Inflammatory macrophage treated with lipopolysaccharide for 1 hour (primary cell): ENCODE measurements at places on chromosomes 12 and 14.

GRCh38 chr12:76308866-76309265 lies 39.3 kb downstream of the BBS10 start:
- DNase-seq, result no peak

- DNase-seq, result no peak
Observed at GRCh38 chr12:119683413-119683812, 15.5 kb downstream of the PRKAB1 start.

DNA sequence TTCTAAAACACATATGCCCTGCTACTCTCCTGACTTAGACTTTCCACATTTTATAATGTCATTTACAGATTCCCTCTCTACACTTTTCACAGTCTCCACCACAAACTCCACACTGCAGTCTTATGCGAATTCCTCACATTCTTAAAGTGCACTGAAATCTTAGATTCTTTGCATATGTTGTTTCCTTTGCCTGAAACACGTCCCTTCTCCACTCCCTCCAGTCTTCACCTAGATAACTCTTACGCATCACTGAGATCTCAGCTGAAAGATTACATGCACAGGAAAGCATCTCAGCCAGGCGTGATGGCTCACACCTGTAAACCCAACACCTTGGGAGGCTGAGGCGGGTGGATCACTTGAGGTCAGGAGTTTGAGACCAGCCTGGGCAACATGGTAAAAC lies 3.8 kb upstream of the ARHGAP9 start:
- no peak for DNase-seq

DNA sequence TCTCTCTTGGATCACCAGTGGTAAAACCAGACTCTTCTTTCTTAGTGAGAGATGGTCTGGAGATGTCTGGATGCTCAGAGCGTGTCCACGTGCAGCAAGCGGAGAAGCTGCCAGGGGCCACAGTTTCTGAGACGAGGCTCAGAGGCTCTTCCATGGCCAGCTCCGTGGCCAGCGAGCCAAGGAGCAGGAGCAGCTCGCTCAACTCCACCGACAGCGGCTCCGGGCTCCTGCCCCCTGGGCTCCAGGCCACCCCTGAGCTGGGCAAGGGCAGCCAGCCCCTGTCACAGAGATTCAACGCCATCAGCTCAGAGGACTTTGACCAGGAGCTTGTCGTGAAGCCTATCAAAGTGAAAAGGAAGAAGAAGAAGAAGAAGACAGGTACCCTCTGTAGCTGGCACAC lies 69.0 kb downstream of the TECPR2 start:
- no peak for DNase-seq

- no peak for DNase-seq
Observed at GRCh38 chr12:2977776-2978175, 18.6 kb downstream of the TEAD4 start.

DNA sequence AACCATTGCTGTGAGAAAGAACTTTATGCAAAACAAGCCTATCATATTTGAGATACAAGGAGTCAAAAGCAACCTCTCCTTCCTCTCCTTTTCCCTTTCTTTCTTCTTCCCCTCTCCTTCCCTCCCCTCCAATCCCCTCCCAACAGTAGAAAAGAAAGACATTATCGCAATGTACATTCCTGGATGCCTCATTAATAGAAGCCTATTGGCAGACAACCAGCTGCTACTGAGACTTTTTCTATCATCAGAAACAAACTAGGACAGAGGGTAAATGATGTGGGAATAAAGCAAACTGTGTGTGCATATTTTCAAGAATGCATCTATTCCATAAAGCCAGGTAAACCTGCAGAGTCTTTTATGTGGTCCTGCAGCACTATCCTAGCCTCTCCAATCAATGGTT lies 237.2 kb downstream of the ITPR2 start:
- no peak for DNase-seq

- no peak for DNase-seq
Observed at GRCh38 chr14:73295198-73295796, 58.0 kb downstream of the PAPLN start.

GRCh38 chr12:13788626-13789025 lies 192.8 kb downstream of the GRIN2B start:
- no peak for DNase-seq

DNA sequence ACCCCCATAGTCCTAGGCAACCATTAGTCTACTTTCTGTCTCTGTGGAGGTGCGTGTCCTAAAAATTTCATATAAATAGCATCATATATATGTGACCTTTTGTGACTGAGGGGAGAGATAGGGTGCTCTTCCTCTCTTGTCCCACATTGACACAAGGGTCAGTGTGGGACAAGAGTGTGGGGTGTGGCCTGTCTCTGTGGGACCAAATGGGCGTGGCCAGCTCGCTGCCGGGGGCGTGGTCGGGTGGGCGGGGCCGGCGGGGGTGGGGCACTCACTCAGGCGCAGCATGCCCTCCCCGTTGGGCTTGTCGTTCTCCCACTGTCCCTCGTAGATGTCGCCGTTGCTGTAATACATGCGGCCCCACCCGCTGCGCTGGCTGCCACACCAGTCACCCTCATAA lies 15.5 kb downstream of the MORN3 start:
- DNase-seq, result no peak

DNA sequence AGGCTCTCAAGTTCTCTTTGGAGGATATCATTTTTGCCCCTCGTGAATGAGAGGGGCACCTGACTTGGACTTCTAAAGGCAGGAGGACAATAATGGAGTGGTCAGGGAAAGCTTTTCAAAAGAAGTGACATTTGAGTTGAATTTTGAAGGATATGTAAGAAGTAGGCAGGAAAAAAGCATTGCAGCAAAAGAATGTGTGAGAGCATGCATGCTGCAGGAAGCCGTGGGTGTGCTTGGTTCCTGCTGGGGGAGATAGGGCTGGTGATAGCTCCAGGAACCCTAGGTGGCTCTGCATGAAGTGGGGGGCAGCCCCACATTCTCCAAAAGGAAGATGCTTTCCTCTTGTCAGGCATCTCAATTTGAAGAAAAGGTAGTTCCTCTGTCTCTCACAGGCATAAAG lies 23.1 kb downstream of the ACVR1B start:
- DNase-seq, result peak; percentile 44

GRCh38 chr12:15599266-15600037 lies 189.7 kb downstream of the EPS8 start:
- no peak for DNase-seq

DNA sequence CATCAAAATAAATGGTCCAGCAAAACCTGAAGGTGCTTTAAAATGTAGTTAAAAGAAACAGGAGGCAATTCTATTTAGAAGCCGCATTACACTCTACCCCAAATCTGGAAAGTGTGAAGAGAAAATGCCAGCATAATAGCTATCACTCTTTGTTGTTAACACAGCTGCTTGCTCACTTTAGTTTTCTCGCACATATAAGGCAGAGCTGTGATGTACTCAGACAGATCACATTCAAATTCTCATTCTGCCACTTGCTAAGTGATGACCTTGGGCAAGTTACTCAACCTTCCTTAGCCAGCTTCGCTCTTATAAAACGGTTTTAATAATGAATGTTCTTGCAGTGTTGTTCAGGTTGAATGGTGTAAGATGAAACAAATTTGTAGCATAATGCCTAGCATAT lies 56.0 kb upstream of the MGAT4C start:
- no peak for DNase-seq

DNA sequence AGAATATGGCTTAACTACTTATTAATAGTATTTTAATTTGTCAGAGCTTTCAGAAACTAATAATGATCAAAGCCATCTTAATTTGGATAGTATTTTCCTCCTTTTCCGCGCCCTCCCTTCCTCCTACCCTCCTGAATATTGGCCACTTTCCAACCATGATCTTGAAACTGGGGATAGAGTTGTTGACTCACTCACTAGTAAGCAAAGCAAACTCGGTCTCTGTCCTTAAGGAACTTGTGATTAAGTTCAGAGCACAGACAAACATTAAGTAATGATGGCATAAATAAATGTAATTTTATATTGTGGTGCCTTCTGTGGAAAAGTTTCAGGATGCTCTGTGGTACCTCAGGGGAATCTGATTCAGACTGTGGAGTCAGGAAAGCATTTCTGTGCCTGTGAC lies 75.7 kb downstream of the LRRK2 start:
- DNase-seq, result no peak

- no peak for DNase-seq
Observed at GRCh38 chr14:50719911-50720759, 52.0 kb upstream of the SAV1 start.

GRCh38 chr12:81327425-81327824 lies 249.5 kb downstream of the ACSS3 start:
- DNase-seq, result no peak

DNA sequence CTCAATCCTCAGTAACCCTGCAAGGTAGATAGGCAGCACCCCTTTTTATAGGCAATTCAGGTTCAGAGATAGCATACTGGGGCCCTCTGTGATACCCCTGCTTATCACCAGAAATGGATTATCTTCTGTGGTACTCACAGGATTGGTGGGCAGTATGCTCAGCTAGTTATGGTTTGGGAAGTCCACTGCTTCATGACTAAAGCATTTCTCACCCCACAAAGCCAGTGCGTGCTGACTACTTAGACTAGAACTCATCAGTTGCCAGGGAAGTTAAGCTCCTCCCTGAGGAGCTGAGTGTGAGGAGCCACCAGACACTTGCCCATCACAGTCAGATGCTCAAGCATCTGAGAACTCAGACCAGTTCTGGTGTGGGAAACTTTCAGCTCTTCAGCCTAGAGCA lies 76.3 kb downstream of the SCAF11 start:
- DNase-seq, result no peak

DNA sequence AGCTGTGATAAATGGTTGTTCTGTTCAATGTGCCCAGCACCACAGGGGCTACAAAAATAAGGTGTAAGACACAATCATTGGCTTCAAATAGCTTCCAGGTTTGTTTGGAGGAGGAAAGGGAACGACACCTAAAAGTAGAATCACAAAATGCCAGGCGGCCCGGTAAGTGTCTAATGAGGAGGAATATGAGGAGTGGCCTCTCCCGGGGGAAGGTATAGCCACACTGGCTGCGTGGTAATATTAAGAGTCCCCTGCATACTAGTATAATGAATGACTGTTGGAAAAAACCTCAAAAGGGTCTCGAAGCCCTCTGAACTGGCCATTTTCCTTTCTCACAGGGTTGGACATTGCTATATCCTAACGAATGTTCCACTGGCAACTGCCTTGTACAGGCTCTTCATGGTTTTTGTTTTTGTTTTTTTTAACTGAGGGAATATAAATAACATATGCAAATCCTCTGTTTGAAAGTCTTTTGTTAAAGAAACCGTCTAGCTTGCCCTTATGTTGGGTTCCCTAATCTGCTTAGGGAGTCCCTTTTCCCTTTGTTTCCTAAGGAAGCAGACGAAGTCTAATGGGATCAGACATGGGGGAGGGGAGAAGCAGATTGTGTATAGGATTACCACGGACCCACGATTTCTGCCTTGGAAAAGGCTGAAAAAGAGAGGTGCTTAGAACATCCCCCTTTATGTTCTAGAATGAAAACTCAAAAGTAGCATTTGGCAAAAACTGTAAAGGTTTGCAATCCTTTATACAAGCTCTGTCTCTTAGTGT lies 4.2 kb downstream of the CCDC60 start:
- DNase-seq, result no peak

DNA sequence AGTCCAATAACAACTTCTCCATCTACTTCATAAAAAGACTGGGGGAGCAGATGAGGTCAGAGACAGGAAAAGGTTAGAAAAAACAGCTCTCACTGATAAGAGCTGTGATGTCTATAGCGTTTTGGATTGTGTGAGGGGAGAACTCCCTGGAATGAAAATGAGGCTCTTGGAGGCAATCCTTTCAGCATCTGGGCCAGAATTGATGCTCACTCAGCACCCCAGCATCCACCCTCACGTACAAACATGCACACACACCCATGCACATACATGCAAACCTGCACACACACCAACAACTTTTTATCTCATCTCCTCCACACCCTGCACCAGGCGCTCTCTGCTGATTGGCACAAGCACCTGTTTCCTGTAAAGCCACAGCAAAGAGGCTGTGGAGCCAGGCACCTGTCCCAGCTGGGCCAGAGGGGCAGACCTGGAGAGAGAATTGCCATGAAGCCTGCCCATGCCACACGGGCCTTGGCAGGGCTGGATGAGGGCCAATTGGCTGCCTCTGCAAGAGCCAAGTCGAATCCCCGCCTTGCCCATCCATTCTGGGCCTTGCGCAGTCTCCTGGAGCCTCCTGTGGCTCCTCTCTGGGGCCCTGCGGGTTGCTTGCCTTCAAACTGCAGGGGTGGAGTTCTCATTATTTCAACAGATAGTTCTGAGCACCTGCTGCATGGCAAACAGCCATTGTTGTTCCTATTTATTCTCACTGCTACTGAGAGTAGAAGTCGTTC lies 53.1 kb downstream of the SYNE3 start:
- DNase-seq, result no peak

GRCh38 chr12:121800694-121801594 lies 2.9 kb upstream of the SETD1B start:
- DNase-seq, result peak; percentile 44

DNA sequence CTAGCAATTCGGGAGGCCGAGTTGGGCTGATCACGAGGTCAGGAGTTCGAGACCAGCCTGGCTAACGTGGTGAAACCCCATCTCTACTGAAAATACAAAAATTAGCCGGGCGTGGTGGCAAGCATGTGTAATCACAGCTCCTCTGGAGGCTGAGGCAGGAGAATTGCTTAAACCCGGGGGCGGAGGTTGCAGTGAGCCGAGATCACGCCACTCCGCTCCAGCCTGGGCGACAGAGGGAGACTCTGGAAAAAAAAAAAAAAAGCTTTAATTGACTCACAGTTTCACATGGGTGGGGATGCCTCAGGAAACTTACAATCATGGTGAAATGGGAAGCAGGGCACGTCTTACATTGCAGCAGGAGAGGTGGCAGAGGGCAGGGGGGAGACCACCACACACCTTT lies 30.6 kb upstream of the SLC2A3 start:
- DNase-seq, result peak; percentile 97

- no peak for DNase-seq
Observed at GRCh38 chr12:125568306-125568705, 503.1 kb downstream of the AACS start.

- DNase-seq, result no peak
Observed at GRCh38 chr14:70398280-70398679, 18.6 kb downstream of the SYNJ2BP start.

GRCh38 chr14:81676879-81677278 lies 143.2 kb upstream of the SEL1L start:
- no peak for DNase-seq

GRCh38 chr12:65854629-65855028 lies 30.3 kb downstream of the HMGA2 start:
- no peak for DNase-seq

DNA sequence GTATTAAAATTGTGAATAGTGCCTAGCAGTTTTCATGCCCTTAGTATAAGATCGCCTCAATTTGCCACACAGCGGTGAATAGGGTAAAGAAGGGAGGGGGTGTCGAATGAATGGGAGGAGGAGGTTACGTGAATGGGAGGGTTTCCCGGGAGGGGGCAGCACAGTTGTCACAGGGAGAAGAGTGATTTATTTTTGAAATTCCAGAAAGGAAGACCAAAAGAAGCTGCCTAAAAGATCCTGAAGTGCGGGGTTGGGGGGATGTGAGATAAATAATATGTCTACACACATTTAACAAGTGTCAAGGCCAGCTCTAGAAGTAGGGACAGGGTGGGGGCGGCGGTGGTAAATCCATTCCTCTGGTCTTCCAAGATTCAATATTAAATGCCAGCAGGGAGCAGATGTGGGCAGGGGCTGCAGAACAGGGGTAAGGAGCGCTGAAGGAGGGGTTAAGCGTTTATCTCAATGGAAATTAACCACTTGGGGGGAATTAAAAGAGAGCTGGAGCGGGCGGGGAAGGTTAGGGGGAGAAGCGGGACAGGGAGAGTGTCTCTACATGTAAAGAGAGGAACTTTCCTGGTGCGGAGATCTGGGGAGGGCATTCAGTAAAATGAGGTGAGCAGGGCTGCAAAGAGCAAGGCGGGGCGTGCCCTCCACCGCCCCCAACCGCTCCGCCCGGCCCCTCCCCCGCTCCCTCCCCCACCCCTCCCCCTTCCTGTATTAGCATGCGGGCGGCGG lies 867 bp downstream of the C12orf42 start:
- no peak for DNase-seq
